Activated naive CD8-positive, alpha-beta T cell treated with anti-CD3 and anti-CD28 coated beads, Interleukin-2, amount 50 U/mL, for 16 hours (primary cell): ENCODE measurements at places on chromosomes 11 and 22.

GRCh38 chr11:72338741-72339140 is 94.8 kb upstream of the PHOX2A start:
- DNase-seq, result no peak

- no peak for DNase-seq
Measured at GRCh38 chr22:42330170-42330569, 59.7 kb upstream of the TCF20 start.

DNA sequence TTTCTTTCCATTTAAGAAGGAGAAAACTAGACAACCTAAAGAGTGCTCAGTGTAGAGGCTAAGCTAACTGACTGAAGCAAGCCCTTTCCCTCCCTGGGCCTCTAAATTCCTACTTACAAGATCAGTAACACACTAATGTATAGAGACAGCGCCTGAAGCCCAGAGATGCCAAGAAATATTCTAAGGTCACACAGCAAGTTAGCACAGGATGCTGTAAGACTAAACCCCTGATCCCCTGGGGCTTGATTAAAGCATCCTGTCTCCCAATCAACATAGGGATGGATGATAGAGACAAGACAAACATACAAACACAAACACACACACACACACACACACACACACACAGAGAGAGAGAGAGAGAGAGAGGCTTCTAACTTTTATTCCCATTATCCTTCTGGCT is 5.6 kb downstream of the LARGE1 start:
- DNase-seq, result no peak

DNA sequence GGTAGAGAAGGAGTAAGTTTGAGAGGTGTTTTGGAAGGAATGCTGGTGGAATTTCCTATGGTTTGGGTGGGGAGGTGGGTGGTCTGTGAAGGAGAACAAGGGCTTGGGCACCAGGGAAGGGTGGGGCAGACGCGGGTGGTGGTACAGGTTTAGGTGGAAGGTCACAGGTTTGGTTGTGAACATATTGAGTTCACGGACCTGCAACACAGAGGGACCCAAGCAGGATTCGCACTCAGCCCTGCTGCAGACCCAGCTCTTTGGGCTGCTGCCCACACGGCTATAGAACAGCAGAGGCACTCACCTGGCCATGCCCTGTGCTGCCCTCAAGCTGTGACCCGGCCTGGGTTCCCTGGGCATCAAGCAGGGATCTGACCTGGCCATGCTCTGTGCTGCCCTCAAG is 33.5 kb upstream of the EMID1 start:
- DNase-seq, result no peak

GRCh38 chr11:76626921-76627401 is 43.6 kb downstream of the LRRC32 start:
- DNase-seq, result no peak

- no peak for DNase-seq
Measured at GRCh38 chr11:5004424-5005274, 10.0 kb downstream of the OR51L1 start.

- DNase-seq, result no peak
Measured at GRCh38 chr11:42770444-42771065, 541.2 kb upstream of the API5 start.

GRCh38 chr11:103601225-103601846 is 435.1 kb upstream of the DDI1 start:
- no peak for DNase-seq

- DNase-seq, result no peak
Measured at GRCh38 chr22:43008509-43008908, 6.4 kb downstream of the PACSIN2 start.

DNA sequence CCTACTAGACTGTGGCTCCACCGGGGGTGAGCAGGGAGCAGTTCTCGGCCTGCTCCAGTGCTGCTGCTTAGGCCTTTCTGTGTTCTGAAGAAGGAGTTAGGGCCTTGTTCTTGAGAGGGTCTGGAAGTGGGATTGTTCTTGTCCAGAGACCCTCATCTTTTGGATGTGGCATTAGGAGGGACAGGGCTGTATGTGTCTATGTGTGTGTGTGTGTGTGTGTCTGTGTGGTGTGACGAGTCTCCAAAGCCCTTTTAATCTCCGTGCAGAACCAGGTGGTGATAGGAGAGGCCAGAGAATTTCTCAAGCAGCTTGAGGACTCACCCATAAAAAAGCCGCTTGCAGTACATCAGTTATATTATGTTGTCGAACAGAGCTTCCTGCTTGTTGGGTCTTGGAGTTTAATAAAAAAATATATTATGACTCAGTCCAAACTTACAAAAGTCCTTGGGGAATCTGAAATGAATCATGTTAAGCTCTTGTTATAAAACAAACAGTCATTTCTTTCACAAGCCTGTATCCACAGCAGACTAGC is 196.5 kb downstream of the TENM4 start:
- DNase-seq, result no peak

DNA sequence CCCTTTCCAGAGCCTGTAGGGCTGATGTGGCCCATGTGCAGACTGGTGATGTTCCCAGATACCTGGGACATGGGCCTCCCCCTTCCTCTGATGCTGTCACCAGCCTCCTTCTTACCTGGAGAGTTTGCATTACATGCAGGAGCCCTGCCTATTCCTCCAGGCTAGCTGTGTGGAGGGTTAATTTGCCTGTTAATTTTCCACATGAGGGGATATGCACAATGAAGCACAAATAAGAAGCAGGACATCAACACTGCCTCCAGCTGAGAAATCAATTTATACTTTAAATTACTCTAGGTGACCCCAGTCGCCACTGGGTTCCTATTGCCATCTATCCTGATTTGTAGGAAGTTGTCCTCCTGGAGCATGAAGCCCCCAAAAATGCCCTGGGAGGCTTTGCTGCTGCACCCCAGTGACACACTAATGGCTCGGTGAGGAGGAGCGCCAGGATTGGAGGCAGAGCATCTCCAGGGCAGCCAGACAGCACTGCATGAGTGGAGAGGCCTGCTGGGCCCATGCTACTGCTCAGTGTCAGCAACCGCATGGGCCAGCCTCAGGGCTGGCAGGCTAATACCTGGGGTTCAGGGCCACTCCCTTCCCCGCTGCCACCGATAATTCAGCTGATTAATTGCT is 101.6 kb upstream of the USP47 start:
- no peak for DNase-seq

- DNase-seq, result no peak
Measured at GRCh38 chr11:121540627-121541026, 87.9 kb upstream of the SORL1-AS1 start.

- no peak for DNase-seq
Measured at GRCh38 chr11:116071241-116071640, 567.0 kb upstream of the CADM1 start.

GRCh38 chr11:130165601-130166456 is 6.2 kb downstream of the ST14 start:
- no peak for DNase-seq

DNA sequence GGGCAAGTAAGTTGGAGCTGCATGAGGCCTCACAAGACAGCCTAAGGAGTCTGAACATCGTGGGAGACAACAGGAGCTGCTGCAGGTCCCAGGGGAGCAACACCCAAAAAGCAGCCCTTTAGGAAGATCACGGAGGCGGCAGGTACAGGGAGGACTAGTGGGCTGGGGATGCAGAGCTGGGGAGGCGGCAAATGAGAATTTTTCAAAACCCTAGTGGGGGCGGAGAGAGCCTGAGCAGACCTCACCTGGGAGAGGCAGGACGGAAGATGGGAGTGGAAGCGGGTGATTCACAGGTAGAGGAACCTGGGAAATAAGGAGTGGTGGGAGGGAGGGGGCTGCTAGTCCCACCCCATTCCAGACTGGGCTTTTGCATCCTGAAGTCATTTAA is 42.1 kb downstream of the DKK3 start:
- no peak for DNase-seq

DNA sequence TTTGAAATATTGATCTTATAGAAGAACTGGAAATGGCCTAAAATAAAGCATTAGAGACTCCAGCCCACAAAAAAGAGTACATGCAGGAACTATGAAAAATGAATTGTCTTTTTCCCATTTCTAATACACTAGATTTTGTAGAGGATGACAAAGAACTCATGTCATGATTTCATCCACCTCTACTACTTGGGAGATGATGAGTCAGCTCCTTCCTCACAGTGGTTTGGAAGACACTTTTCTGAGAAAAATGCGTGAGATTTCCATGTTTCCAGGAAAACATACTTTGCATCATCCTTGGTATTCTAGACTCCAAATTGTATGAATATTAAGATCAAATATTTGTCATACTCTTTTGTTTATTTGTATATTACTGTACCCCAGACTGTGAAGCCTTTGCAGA is 500.5 kb downstream of the FAM181B start:
- no peak for DNase-seq

DNA sequence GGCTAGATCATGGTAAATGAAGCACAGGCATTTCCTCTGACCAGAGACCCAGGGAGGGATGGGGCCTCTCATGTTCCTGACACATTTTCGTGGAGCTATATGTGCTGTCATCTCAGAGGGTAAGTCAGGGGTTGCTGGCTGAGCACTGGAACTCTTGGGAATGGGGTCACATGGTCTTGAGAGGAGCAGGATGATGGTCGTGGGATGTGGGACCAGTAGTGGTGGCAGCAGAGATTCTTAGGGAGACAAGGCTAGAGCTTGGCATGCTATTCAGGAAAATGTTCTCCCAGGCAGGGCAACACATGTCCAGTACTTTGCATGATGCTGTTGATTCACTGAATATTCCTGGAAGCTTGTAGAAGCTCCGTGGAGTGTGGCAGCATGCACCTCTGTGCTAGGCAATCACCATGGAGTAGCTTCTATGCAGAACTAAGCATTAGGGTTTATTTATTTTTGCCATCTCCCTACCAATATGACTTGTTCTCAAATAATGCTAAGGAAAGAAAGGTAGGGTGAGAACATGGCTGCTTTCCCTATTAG is 31.4 kb upstream of the TTC12 start:
- DNase-seq, result no peak

GRCh38 chr22:42611051-42611450 is 3.6 kb downstream of the POLDIP3 start:
- DNase-seq, result no peak

DNA sequence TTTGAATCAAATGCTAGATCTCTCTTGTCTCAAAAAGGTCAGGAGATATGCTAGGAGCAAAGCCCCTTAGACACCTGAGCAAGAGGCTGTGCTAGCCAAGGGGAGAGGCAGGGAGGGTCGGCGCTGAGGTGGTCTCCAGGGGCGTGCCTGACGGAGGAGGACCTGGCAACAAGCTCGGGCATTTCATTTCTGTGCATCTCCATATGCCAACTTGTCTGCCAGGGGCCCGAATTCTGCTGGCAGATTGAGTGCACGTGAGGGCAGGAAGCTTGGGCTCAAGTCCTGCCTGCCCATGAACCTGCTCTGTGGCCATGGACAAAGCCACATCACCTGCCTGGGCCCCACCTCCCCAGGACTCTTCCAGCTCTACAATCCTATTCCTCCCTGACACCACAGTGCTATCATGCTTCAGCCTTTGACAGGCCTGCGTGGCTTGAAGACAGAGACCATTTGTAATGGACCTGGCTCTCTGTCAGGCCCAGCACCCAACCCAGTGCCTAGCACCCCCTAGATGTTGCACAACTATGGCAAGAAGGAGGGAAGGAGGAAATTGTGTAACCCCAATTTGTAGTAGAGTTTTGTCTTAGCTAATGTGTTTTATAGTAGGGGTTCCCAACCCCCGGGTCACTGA is 16.3 kb upstream of the VSIG10L2 start:
- DNase-seq, result no peak

DNA sequence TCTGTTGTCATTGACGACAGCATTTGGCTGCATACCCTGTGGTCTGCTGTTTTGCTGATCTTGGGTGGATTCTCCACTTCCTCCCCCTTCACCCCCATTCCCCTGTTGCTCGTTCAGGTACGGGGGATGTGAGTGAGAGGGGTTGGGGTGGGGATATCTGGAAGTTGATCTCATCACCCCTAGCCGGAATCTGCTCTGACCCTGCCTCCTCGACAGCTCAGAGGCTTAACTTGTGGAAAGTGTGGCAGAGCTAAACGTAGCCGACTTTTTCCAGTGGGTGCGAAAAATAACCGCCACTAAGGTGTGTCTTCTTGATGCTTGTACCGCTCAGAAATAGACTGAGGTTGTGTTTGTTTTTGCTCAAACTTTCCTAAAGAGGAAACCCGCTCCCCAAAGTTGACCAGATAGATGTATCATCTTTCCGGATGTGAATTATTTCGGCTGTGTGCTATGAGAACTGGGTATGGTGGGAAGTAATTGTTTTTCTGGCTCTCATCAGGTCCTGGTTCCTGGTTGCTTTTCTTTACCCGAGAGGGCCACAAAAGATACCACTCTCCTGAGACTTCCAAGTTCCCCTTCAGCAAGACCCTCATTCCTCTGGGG is 6.6 kb downstream of the ZBTB16 start:
- no peak for DNase-seq

- DNase-seq, result no peak
Measured at GRCh38 chr22:37904572-37905533, 1.2 kb upstream of the MICALL1 start.

GRCh38 chr11:75823415-75823814 is 8.4 kb downstream of the UVRAG start:
- DNase-seq, result no peak

- DNase-seq, result no peak
Measured at GRCh38 chr11:1225386-1226225, 2.7 kb downstream of the MUC5B start.

DNA sequence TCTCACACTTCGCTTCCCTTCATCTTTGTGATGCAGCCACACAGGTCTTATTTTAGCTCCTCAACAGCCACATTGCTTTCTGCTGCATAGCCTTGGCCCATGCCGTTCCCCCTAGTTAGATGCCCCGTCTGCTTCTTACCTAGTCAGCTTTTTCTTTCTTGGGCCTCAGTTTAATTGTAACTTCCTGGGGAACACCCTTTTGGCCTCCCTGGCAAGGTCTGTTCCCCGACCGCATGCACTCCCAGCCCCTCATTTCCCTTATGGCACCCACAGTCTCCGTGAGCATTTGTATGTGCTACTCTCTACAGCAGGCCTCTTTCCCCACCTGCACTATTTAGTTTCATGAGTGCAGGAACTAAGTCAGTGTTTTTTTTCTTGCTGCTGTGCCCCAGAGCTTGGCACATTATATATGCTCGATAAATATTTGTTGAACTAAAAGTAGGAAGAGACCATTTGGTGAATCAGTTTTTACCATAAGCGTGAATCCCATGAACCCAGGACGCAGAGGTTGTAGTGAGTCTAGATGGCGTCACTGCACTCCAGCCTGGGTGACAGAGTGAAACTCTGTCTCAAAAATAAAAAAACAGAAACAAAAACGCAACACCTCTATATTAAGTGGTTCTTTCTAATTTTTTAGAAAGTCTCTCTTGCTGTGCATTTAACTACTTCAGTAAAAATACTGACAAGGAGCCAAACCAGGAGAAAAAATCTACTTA is 38.5 kb downstream of the TNRC6B start:
- DNase-seq, result no peak

GRCh38 chr11:44140372-44140771 is 44.9 kb downstream of the EXT2 start:
- DNase-seq, result no peak

GRCh38 chr22:26548984-26549383 is 36.7 kb upstream of the TFIP11 start:
- DNase-seq, result no peak
